Lower lobe of right lung (tissue), 2 donors: ENCODE measurements at places on chromosomes 2 and 18. TPM values are rescaled to one million over a fixed set of nuclear protein-coding genes. Genes with fewer than 3 reads are reported as not detected.

DNA sequence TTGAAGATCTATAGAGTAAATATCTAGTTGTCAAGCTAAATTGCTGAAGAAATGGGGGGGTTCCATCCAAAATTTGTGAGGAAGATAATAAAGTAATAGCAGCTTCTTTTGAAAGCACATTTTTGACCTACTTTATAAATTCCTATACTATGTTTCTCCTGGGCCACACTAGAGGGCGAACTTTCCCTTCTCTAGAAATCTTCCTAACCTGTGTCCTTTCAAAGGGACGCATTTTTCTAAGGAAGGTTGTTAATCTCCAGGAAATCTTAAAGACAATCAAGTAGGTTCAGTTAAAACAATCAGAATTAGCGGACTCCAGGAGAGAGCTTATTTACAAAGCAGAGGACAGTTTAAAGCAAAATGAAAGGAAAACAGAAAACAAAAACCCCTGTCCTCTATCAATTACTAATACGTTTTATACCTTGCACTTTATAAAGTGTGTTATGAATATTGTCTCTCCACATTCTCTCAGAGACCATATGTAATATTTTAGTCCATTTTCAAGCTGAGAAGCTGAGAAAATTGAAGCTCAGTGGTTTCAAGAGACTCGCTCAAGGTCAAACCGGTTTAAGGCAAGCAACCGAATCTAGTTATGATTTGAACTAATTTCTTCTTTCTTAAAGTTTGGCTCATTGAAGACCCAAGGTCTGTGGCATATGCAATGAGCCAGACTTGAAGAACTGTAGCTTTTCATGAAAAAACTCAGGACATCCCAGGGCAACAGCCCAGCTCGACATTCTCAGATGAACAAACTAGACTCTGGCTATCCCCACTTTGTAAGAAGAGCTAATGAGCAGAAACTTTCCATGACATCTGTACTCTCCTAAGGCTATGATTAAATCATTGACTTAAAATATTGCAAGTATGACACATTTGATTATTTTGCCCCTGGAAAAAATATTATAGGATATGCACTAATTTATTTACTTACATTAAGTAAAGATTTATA is 273.6 kb downstream of the PAX3 start:
- no peak for DNase-seq

- DNase-seq: no peak
These were observed 68.9 kb downstream of the HPCAL1 start for GRCh38 chr2:10371441-10372196.

The SERPINB13 gene
- not detected for total RNA-seq

DNA sequence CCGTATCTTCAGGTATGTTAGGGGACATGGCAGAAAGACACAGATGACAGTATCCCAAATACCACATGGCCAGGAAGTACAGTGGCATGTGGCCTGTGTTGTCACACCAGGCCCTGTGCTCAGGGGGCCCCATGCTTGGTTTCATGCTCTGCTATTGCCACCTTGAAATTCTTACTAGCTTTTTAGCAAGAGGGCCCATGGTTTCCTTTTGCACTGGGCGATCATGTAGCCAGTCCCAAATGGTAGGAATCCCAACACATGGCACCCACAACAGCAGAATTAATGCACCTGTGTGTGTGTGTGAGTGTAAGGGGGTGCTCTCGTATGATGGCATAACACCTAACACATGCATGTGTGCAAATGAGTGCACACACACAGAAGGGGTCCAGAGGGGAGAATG is 39.2 kb downstream of the MYO7B start:
- no peak for DNase-seq

GRCh38 chr2:16635791-16636699 is 29.6 kb downstream of the CYRIA start:
- DNase-seq: no peak

The PRKD3 gene
- 39.3 TPM for total RNA-seq

- no peak for DNase-seq
These were observed 31.3 kb downstream of the MAL start for GRCh38 chr2:95056461-95057459.

GRCh38 chr2:174600349-174600748 is 2.7 kb upstream of the WIPF1 start:
- no peak for DNase-seq

GRCh38 chr2:41020358-41020757 is 568.5 kb upstream of the SLC8A1 start:
- DNase-seq: no peak

DNA sequence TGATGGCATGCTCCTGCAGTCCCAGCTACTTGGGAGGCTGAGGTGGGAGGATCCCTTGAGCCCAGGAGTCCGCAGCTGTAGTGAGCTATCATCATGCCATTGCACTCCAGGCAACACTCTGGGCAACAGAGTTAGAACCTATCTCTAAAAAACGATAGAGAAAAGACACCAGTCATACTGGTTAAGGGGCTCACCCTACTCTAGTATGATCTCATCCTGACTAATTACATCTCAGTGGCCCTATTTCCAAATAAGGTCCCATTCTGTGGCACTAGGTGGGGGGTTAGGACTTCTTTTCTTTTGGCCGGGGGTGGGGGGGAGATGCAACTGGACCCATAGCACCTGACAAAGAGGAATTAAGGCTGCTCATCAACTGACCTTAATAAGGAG is 163.2 kb upstream of the NCK2 start:
- no peak for DNase-seq

The POTEC gene
- not detected for total RNA-seq

- no peak for DNase-seq
These were observed 76.4 kb upstream of the CYRIA start for GRCh38 chr2:16742026-16742425.

GRCh38 chr2:21821672-21822227 is 698.0 kb downstream of the TDRD15 start:
- DNase-seq: no peak

The LYG2 gene
- total RNA-seq: not detected

DNA sequence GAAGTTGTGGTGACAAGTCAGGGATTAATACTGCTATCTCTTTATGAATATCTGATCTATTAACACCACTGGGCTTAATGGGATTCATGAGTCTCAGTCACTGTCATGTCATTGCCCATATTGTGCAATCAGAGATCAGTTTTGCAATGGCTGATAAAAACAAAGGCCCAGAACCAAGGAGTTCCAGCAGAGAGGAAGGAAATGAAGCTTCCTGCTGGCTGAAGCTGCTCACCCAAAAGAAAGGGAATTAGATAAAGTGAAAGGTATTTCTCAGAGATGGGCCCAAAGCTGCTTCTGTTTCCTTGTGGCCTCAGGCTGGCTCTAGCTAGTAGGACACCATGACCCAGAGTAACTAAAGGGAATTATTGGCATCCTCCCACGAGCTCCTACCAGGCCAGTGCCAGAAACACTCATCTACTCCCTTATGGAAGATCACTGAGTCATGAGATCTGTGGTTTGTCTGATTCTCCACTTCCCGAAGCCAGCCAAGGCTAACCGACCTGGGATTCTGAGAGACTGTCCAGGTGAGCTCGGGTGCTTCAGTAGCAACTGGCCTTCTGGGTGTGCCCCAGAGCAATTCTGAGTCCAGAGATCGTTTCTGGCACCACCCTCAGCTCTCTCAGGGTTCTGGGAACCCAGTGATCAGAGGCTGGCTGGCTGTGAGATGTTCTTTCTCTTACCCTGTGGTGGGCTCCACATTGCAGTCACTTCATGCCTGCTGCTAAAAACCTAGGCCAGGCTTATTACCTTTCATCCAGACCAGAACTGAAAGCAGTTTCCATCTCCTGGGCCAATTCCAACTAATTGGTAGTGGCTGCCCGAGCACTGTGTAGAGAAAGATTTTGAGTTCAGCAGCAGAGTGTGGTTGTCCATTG is 129.5 kb upstream of the PELI1 start:
- DNase-seq: no peak

DNA sequence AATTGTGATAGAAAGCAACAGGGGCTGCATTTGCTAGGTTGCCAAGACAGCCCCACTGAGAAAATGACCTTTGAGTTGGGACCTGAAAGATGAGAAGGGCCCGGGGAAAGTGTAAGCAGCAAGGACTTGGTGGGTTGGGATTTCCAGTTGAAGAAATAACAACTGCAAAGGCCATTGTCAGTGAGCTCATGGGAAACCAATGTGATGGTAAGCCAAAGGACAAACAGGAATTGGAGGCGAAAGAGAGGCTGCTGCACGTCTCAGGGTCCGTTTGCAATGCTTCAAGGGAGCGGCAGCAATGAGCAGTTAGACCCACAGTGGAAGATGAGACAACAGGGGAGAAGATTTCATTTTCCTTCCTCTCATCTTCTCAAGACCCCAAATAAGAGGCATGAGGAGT is 51.5 kb upstream of the RGPD4 start:
- no peak for DNase-seq

- no peak for DNase-seq
These were observed 154.9 kb downstream of the AQP4 start for GRCh38 chr18:26710470-26711096.

The AQP12A gene
- not detected for total RNA-seq

The SDC1 gene
- 90.0 TPM for total RNA-seq

DNA sequence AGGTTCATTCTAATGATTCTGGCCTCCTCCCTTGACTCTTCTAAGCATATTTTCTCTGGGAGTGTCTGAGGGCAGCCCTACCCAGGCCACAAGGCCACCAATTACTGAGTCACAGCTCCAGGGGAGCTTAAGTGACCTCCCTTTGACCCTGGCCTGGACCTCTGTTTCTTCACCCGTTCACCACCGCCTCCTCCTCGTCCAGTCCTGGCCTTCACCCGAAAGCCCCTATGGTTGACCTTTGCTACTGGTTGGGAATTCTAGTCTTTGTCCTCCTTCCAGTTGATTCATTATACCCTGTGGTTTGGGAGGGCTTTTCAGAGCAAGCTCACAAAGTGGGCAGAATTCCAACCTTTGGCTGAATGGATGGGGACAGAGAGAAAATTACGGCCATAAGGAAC is 72.6 kb downstream of the NRP2 start:
- DNase-seq: no peak

The KLHL29 gene
- total RNA-seq: 12.9 TPM

GRCh38 chr2:236319036-236319435 is 54.8 kb upstream of the ASB18 start:
- no peak for DNase-seq

GRCh38 chr18:55623626-55624025 is 35.6 kb upstream of the TCF4 start:
- DNase-seq: no peak

The C2orf72 gene
- 0.97 TPM for total RNA-seq

The MZT2A gene
- 49.9 TPM for total RNA-seq

DNA sequence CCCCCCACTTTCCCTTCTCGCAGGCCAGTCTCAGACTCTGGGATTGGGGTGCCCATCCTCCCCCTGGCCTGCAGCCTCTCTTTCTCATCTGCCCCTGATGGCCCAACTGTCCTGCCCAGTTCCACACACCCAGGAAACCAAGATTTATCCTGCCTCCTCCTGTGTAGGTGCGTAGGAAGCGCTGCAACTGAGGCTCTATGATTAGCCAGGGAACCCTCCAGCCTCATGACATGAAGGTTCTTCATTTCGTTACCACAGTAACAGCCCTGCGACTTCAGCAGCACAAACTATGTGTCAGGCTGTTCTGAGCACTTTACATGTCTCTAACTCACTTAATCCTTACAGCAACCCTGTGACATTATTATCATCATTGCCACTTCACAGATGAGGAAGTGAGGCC is 305.9 kb downstream of the CELF4 start:
- no peak for DNase-seq

GRCh38 chr2:96900237-96900636 is 30.4 kb upstream of the SEMA4C start:
- DNase-seq: no peak

DNA sequence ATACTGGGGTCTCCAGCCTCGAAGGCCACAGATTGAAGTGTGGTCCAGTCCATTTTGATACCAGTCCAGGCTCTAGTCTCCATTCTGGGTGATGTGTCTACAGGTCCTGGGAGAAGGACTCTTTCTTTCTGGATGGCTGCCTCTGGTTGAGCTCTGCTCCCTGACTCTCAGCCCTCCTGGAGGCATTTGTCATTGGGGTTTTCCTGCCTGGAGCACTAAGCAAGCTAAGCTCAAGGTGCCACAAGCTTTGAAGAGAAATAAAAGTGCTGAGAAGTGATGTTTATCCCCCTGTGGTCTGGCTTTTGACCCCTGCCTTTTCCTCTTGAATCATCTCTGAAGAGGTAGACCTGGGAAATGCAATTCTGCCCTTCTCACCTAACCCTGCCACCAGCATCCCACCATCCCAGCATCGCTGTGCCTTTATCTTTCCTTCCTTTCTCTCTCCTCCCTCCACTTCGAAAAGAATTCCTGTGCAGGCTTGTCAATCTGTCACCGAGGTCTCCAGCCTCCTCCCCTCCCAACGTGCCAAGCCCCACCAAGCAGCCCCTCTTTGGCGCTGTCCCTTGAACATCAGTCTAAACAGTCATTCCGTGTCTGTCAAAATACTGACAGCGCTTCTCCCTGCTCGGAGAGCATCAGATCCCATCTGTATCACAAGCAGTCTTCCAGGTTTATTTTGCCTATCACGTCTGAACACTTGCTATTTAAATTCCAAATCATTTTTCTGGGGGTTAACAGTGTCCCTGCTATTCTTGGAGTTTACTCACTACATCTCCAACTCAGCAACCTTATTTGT is 334.6 kb upstream of the SLC14A2 start:
- no peak for DNase-seq

- DNase-seq: no peak
These were observed 305.1 kb upstream of the GULP1 start for GRCh38 chr2:187986390-187987105.

The TEKT4 gene
- total RNA-seq: 3.4 TPM

The FN1 gene
- total RNA-seq: 1,248 TPM

- no peak for DNase-seq
These were observed 17.1 kb upstream of the TMEM237 start for GRCh38 chr2:201660293-201660895.

The LIMS4 gene
- total RNA-seq: 1.1 TPM

The MYCN gene
- 0.68 TPM for total RNA-seq

The KYNU gene
- total RNA-seq: 30.6 TPM

DNA sequence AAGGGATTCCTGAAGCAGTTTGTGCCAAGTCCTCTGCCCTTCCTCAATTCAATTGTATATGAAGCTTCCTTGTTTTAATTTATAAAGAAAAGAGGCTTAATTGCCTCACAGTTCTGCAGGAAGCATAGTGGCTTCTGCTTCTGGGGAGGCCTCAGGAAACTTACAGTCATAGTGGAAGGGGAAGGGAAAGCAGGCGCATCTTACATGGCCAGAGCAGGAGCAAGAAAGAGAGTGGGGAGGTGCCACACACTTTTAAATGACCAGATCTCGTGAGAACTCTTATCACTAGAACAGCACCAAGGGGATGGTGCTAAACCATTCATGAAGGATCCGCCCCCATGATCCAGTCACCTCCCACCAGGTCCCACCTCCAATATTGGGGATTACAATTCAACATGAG is 114.2 kb downstream of the SGPP2 start:
- DNase-seq: no peak

The STAM2 gene
- 39.8 TPM for total RNA-seq
